Mesenchymal stem cell (in vitro differentiated cells and primary cell): ENCODE measurements at places on chromosomes 12 and 14.

DNA sequence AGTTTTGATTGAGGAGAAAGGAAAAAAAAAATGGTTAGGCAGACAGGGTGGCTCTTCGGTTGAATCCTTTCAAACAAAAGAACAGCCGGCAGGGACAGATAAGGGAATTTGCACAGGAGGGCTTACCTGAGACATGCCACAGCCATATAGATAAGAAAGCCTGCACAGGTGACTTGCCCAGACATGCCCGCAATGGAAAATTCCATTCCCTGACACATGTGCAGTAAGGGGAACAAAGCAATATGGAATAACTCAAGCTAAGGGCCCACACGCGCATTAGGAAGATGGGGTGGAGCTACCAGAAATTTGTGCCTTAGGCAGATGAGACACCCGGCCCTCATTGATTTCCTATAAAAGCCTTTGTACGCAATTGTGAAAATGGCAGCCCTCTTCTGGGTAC lies 86.7 kb downstream of the TMEM260 start:
- DNase-seq = no peak
- no peak overlapping the region for H3K4me3 ChIP-seq
- no peaks in the 10 kb centered on the region for H3K27me3 ChIP-seq
- peak overlapping the region; percentile 73 for H3K27ac ChIP-seq
- H3K4me1 ChIP-seq = no peaks in the 10 kb centered on the region

GRCh38 chr12:7035463-7035862 lies 17.2 kb upstream of the LPCAT3 start:
- no peaks in the 10 kb centered on the region for H3K36me3 ChIP-seq
- peaks cover 2% of the 10 kb centered on the region for H3K27me3 ChIP-seq
- H3K4me1 ChIP-seq = no peaks in the 10 kb centered on the region
- DNase-seq = no peak
- H3K27ac ChIP-seq = no peak overlapping the region
- no peak overlapping the region for H3K4me3 ChIP-seq

- no peaks in the 10 kb centered on the region for H3K27me3 ChIP-seq
- no peak overlapping the region for H3K27ac ChIP-seq
- H3K36me3 ChIP-seq = peaks cover 99% of the 10 kb centered on the region
- H3K4me3 ChIP-seq = no peak overlapping the region
- no peak for DNase-seq
Observed at GRCh38 chr14:74507085-74507484, 13.5 kb downstream of the ISCA2 start.

DNA sequence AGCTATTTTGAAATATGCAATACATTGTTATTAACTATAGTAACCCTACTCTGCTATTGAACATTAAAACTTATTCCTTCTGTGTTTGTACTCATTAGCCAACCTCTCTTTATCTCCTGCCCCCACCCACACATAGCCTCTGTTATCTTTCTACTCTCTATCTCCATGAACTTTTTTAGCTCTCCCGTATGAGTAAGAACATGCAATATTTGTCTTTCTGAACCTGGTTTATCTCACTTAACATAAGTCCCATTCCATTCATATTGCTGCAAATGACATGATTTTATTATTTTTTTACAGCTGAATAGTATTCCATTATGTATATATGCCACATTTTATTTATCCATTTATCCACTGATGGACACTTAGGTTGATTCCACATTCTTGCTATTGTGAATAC lies 79.0 kb upstream of the AMIGO2 start:
- DNase-seq = no peak
- H3K27ac ChIP-seq = no peak overlapping the region
- H3K36me3 ChIP-seq = no peaks in the 10 kb centered on the region

DNA sequence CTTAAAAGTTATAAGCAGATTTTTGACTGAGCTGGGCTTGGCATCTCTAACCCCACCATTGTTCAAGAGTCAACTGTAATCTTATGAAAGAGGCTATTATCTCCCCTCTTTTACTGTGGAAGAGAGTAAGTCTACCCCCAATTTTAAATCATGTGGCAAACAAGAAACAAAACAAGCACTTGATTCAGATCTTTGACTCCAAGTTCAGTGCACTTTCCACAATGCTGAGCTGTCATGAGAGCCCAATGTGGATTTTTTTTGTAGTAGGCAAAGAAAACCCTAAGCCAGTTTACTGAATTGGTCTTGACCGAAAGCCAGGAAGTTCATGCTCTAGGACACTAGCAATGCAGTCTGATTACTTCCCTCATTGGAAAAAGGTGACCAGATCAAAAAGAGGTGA lies 306.2 kb downstream of the GALC start:
- no peak overlapping the region for H3K27ac ChIP-seq
- no peak for DNase-seq
- no peak overlapping the region for H3K4me3 ChIP-seq
- no peaks in the 10 kb centered on the region for H3K27me3 ChIP-seq

GRCh38 chr14:57970175-57970574 lies 104.3 kb upstream of the SLC35F4 start:
- no peak overlapping the region for H3K27ac ChIP-seq
- no peaks in the 10 kb centered on the region for H3K4me1 ChIP-seq
- H3K27me3 ChIP-seq = peaks cover 27% of the 10 kb centered on the region
- no peaks in the 10 kb centered on the region for H3K36me3 ChIP-seq
- no peak for DNase-seq

- no peaks in the 10 kb centered on the region for H3K27me3 ChIP-seq
- DNase-seq = peak; percentile 13
- peak overlapping the region; percentile 28 for H3K27ac ChIP-seq
Observed at GRCh38 chr12:128783129-128783574, 40.6 kb downstream of the SLC15A4 start.

DNA sequence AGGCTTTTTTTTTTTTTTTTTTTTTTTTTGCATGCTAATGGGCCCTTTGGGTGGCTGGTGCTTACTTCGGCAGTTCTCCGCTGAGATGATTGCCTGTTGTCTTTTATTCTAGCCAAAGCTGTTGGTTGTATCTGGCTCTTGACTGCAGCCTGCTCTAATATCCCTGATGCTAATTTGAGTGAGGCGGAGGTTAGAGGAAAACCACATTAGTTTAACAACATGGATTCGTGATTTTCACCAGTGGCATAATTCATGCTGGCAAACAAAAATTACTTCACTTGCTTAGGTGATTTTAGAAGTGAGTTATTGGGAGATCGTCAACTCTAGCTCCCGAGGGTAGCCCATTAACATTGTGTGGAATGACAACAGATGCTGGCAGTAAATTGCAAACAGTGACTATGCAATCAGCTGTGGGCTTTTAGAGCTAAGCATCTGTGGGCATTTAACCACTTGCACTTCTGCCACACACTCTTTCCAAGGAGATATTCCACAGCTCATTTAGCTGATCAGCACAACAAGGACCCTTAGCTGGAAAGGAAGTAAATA lies 97.6 kb upstream of the ZDHHC17 start:
- H3K36me3 ChIP-seq = no peaks in the 10 kb centered on the region
- no peak overlapping the region for H3K27ac ChIP-seq
- H3K4me1 ChIP-seq = peaks cover 1% of the 10 kb centered on the region
- no peaks in the 10 kb centered on the region for H3K27me3 ChIP-seq
- DNase-seq = no peak

DNA sequence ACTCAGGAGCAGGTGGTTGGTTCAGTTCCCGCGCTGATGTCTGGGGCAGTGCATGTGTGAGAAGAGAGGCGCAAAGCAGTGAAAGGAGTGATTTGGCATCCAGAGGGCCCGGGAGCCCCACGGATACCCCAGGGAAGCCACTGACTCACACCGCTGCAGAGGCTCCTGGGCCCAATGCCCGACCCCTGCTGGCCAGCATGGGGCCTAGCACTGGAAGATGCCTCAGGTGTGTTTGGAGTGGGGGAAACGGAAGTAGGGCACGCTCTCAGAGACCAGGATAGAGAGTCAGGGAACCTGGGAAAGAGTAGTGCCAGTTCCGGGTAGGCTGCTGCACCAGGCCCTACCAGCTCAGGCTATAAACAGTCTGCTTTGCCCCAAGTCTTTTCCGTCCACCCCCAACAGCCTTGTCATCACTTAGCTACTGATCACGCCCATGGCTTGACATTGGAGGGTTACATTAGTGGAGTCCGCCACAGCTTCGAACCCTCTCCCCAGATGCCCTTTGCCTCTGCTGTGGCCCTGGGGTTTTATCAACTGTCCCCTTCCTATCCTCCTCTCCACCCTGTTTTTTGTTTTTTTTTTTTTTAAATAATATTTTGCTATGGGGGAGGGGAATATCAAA lies 9.5 kb upstream of the CSAD start:
- H3K4me3 ChIP-seq = no peak overlapping the region
- H3K27ac ChIP-seq = no peak overlapping the region
- H3K27me3 ChIP-seq = no peaks in the 10 kb centered on the region
- peaks cover 57% of the 10 kb centered on the region for H3K36me3 ChIP-seq
- peaks cover 6% of the 10 kb centered on the region for H3K4me1 ChIP-seq

GRCh38 chr12:12681061-12681765 lies 14.8 kb downstream of the GPR19 start:
- H3K27ac ChIP-seq = no peak overlapping the region
- DNase-seq = no peak
- no peaks in the 10 kb centered on the region for H3K36me3 ChIP-seq
- H3K4me3 ChIP-seq = no peak overlapping the region
- peaks cover 17% of the 10 kb centered on the region for H3K27me3 ChIP-seq

GRCh38 chr14:70804556-70805162 lies 4.7 kb downstream of the MAP3K9 start:
- H3K36me3 ChIP-seq = no peaks in the 10 kb centered on the region
- peak; percentile 26 for DNase-seq
- H3K27ac ChIP-seq = no peak overlapping the region
- H3K4me1 ChIP-seq = peaks cover 2% of the 10 kb centered on the region
- no peak overlapping the region for H3K4me3 ChIP-seq

- no peak for DNase-seq
- no peak overlapping the region for H3K27ac ChIP-seq
- H3K27me3 ChIP-seq = no peaks in the 10 kb centered on the region
- no peak overlapping the region for H3K4me3 ChIP-seq
- H3K4me1 ChIP-seq = no peaks in the 10 kb centered on the region
Observed at GRCh38 chr12:127888943-127889719, 377.8 kb upstream of the TMEM132C start.

DNA sequence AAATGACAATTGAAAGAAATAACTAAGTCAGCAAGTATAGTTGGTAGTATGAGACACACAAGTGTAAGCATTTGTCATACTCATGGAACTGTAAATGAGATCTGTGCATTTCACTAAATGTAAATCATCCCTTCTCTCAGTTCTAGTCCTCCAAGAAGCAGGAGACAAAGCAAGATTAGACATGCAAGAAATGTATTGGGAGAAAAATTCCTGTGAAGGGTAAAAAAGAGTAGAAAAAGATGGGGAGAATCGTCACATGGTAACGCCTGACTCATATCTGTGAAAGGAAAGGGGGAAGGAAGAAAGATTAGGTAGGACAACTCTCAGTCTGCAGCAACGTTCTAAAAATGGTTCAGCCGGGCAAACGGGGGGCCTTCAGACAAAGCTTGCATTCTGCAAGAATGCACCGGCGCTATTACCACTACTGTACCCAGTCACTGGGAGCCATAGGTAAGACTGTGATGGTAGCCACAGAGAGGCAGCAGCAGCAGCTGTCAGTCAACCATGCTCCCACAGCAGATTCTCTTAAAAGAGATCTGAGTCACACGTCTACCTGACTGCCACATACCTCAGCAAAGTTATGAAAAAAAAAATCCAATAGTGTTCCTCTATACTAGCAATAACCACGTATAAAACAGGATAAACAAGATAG lies 18.0 kb upstream of the RFX4 start:
- H3K4me3 ChIP-seq = no peak overlapping the region
- H3K36me3 ChIP-seq = no peaks in the 10 kb centered on the region
- peaks cover 2% of the 10 kb centered on the region for H3K4me1 ChIP-seq

GRCh38 chr12:38892087-38892786 lies 13.2 kb downstream of the CPNE8 start:
- H3K4me3 ChIP-seq = no peak overlapping the region
- H3K27ac ChIP-seq = no peak overlapping the region
- DNase-seq = peak; percentile 83
- no peaks in the 10 kb centered on the region for H3K27me3 ChIP-seq
- no peaks in the 10 kb centered on the region for H3K36me3 ChIP-seq

DNA sequence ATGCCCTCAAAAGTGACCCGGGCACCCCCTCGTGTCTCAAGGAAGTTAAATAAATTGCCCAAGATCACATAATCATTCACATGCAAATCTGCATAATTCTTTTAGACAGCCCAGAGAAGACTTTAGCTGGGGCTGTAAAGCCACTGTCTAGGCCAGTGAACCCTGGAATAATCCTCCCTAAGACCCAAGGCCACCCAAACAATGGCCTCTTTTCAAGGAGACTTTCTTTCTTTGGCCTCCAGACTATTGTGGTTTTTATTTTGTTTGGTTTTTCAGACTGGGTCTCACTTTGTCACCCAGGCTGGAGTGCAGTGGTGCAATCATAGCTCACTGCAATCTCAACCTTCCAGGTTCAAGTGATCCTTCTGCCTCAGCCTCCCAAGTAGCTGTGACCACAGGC lies 10.6 kb downstream of the SVOP start:
- no peak for DNase-seq
- H3K27me3 ChIP-seq = peaks cover 12% of the 10 kb centered on the region
- H3K4me1 ChIP-seq = no peaks in the 10 kb centered on the region
- no peaks in the 10 kb centered on the region for H3K36me3 ChIP-seq
- no peak overlapping the region for H3K4me3 ChIP-seq

GRCh38 chr14:96086032-96086431 lies 46.9 kb downstream of the C14orf132 start:
- H3K4me3 ChIP-seq = no peak overlapping the region
- H3K36me3 ChIP-seq = peaks cover 42% of the 10 kb centered on the region
- H3K4me1 ChIP-seq = peaks cover 40% of the 10 kb centered on the region
- H3K27ac ChIP-seq = peak overlapping the region; percentile 64

DNA sequence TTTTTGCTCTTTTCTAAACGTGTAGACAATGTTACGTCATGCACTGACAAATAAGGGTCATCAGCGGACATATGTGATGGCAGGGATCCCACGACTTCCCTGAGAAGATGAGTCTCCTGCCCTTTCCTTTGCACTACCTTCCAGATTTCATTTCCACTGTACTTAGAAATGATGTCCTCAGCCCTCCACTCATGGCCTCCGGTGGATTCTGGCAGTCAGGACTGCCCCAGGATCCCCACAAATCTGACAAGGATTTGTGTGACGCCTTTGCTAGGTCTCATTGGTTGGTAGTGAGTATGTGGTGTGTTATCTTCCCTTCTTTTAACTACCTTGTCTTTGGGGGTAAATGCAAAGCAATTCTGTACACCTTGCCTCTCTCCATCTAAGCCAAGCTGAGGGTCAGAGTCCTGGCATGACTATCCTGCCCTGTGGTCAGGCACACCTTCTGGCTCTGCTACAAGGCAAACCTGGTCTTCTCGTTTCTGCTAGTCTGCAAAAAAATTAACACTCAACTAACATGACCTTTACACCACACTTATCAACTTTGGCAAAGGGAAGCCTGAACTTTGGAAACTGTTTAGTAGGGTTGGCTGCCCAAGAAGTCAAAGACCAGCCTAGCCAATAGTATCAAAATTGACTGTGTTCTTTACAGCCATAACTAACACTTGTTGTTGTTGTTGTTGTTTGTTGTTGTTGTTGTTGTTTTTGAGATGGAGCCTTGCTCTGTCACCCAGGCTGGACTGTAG lies 17.3 kb upstream of the DHRS4 start:
- no peak overlapping the region for H3K4me3 ChIP-seq
- H3K36me3 ChIP-seq = peaks cover 5% of the 10 kb centered on the region
- DNase-seq = no peak
- H3K27me3 ChIP-seq = no peaks in the 10 kb centered on the region
- no peaks in the 10 kb centered on the region for H3K4me1 ChIP-seq
- no peak overlapping the region for H3K27ac ChIP-seq

- no peaks in the 10 kb centered on the region for H3K36me3 ChIP-seq
- peaks cover 11% of the 10 kb centered on the region for H3K27me3 ChIP-seq
- no peak for DNase-seq
- H3K4me1 ChIP-seq = peaks cover 4% of the 10 kb centered on the region
- H3K27ac ChIP-seq = no peak overlapping the region
Observed at GRCh38 chr12:16600525-16600924, 5.4 kb downstream of the LMO3 start.

- no peaks in the 10 kb centered on the region for H3K36me3 ChIP-seq
- H3K27ac ChIP-seq = no peak overlapping the region
- peaks cover 12% of the 10 kb centered on the region for H3K4me1 ChIP-seq
- H3K4me3 ChIP-seq = no peak overlapping the region
- H3K27me3 ChIP-seq = no peaks in the 10 kb centered on the region
Observed at GRCh38 chr12:26646571-26646970, 186.4 kb downstream of the ITPR2 start.
